ENCODE measurements at places on chromosomes 11 and 22. TPM values are rescaled to one million over a fixed set of nuclear protein-coding genes. Genes with fewer than 3 reads are reported as not detected.

- no peak for DNase-seq
- peaks cover 52% of the 10 kb centered on the region for H3K4me1 ChIP-seq
- no peak overlapping the region for H3K27ac ChIP-seq
- H3K4me3 ChIP-seq: peak overlapping the region; percentile 59
Measured at GRCh38 chr11:46390331-46391171, 1.0 kb downstream of the CHRM4 start.

DNA sequence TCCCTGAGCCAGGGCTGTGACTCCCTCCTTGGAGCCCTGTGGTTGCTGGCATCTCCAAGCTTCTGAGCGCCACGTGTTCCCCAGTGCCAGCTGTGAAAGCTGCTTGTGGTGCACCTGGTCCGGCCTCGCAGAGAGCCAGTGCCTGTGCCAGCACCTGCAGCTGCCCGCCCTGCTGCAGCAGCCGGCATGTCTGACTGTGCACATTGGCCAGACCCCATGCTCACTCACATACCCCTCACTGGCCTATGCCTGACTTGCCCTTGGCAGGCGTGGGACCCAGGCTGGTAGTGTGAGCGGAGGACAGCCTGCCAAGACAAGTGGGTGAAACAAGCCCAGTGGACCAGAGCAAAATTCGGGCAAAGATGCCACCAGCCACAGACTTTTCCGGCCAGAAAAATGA lies 9.8 kb downstream of the MRPL48 start:
- no peaks in the 10 kb centered on the region for H3K36me3 ChIP-seq
- H3K4me1 ChIP-seq: no peaks in the 10 kb centered on the region
- no peaks in the 10 kb centered on the region for H3K27me3 ChIP-seq
- H3K27ac ChIP-seq: no peak overlapping the region
- no peak for DNase-seq

DNA sequence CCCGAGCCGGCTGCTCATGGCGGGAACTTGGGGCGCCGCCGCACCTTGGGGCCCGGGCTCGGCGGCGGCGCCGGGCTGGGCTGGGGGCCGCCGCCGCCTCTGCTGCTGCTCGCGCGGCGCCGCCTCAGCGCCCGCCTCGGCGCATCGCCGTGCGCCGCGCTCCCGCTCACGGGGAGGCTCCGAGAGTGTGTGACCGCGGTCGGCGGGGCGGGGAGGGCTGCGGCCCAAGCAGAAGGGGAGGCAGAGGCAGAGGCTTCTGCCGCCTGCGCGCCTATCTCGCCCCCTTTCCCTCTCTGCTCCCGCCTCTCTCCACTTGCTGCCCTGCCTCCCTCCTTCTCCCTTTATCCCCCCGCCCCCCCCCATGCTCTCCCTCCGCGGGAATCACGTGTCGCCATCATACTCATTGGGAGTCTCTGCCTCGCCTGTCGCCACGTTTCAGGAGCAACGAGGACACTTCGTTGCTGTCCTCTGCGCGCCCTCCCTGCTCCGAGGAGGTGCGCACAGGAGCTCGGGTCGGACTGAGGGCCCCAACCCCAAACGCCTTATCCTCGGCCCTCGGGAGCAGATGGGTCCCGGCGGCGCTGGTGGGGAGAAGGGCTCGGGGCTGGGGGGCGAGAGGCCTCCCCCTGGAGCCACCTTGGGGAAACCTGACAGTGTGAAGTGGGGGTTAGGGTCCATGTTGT lies at the start of gene GUCY1A2:
GUCY1A2 (minus strand) TSS at position 258 of the 683 bp plus-strand sequence. CDS start 421 bp downstream, outside the sequence.
- H3K27me3 ChIP-seq: peaks cover 11% of the 10 kb centered on the region
- no peaks in the 10 kb centered on the region for H3K4me1 ChIP-seq
- H3K36me3 ChIP-seq: no peaks in the 10 kb centered on the region
- H3K27ac ChIP-seq: no peak within 1 kb of the TSS

DNA sequence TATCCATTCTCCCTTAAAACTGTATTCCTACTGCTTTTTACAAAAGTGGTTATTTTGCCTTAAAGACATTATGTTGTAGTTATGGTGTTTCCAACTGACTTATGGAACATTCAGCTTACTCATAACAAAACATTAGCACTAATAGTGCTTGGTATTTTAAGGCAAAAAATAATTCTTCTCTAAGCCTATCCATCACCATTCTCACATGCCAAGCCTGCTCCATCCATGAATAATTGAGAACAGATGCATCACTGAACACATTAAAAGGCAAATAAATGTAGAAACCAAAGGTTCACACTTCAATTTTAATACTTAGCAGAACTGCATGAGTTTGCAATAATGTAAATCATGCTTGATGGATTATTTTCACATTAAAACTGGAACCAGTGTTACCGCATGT lies 42.3 kb upstream of the DDI1 start:
- H3K27me3 ChIP-seq: no peaks in the 10 kb centered on the region
- H3K4me3 ChIP-seq: no peak overlapping the region
- no peak for DNase-seq
- H3K27ac ChIP-seq: no peak overlapping the region

SULT4A1 gene
- total RNA-seq: not detected

DNA sequence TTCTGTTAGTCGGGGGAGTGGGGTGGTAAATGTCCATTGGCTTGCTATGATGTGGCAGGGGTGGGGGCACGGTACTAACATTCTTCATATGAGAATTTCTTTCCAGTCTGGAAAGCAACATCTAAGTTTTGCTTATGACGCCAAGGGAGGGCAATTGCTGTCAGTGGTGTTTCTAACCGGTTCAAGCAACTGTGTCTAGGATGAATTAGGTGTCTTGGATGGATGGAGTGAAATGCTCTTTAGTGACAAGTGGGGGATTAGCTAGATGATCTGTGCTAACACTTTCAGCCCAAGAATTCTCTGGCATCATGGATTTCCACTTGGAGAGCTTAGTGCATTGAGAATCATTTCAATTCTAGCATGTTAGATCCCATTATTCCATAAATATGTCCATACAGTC lies 262.6 kb upstream of the SORL1-AS1 start:
- no peaks in the 10 kb centered on the region for H3K36me3 ChIP-seq
- no peak for DNase-seq
- H3K4me3 ChIP-seq: no peak overlapping the region
